Naive thymus-derived CD8-positive, alpha-beta T cell (primary cell): ENCODE measurements at places on chromosomes 2 and 18.

DNA sequence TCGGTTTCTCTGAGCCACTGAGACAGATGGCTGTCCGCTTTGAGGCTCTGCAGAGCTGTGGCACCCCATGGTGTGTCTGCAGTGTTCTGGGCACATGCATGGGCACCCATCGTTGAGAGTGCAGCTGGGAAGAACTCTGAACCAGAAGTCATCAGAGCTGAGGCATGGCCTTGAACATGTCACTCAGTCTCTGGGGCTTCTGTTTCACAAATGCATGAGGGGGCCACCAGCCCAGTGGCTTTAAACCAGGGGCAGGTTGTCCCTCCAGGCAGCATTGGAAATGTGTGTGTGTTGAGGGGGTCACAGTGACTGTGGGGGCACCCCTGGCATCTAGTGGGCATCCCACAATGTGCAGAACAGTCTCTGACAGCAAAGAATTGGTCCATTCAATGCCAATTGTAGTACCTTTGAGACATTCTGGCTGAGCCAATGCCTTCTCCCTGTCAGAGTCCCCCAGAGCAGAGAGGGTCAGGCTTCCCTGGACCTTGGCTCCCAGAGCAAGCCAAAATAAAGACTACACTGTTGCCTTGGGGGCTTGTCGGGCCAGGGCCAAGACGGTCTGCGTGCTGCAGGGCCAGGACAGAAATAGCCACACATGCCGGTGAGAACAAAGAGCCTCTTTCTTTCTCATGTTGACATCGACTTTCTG lies 9.3 kb upstream of the PSMD1 start:
- no peak for DNase-seq

- no peak for DNase-seq
These were observed 54.8 kb upstream of the FRZB start for GRCh38 chr2:182921234-182921633.

DNA sequence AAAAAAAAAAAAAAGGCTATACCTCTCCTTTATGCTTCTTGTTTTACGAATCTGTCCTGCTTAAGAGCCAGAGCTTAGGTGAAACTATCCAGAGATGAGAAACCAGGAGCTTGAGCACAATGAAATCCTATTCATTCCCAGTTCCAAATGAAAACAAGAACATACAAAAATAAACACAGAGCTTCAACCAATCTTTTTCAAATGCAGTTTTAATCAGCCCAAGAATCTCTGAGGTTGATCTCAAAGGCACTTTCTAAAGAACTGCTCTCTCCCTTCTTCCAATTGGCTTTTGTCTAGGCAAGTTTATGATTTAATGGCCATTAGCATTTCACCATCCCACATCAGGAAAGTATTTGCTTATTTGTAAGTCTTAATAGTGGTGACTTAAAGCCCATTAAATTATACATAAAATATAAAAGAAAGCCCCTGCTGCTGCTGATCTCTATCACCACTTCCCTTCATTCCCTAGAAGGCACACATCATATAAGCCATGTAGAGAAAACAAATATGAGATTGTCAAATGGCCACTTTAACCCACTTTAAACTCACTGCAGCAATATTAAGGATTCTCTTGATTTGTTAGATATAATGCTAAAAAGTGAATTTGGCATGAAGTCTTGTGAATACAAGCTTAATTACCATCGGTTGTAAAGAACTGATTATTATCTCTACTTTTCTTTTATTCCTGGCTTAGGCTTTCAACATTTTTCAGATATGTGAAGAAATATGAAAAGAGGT lies 29.3 kb upstream of the SCN9A start:
- no peak for DNase-seq

GRCh38 chr2:99771681-99772333 lies 282.0 kb upstream of the REV1 start:
- DNase-seq = no peak

GRCh38 chr2:181243319-181243718 lies 213.9 kb upstream of the ITGA4 start:
- no peak for DNase-seq

GRCh38 chr2:102622646-102623045 lies 3.3 kb downstream of the SLC9A2 start:
- no peak for DNase-seq

DNA sequence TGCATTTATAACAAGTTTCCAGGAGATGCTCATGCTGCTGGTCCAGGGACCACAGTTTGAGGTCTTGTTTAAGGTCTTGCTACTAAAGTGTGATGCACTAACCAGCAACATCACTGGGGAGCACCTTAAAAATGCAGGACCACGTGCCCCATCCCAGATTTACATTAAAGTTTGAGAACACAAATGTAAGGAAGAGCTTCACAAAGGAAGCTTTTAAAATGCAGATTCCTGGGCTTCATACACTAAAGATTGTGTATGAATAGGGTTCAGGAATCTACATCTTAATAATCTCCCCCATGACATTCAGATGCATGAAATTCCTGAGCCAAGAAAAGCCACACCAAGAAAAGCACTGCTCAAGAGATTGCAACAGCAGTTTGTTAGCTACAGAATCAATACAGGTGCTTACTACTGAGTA lies 235.3 kb upstream of the TANK start:
- no peak for DNase-seq

DNA sequence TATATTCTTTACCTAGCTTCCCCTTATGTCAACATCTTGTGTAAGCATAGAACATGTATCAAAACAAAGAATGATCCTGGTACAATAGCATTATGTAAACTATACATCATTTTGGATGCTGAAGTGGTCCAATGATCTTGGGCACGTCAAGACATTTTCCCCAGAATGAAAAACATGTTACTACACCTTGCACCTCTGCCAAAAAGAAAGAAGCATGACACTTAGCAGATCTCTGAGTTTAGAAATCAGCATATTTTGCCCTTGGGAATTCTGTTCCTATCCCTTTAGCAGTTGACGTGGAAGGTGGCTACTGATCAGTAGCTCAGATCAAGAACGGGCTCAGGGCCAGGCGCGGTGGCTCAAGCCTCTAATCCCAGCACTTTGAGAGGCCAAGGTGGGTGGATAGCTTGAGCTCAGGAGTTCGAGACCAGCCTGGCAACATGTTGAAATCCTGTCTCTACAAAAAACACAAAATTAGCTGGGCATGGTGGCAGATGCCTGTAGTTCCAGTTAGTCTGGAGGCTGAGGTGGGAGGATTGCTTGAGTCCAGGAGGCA lies 1.7 kb upstream of the LCLAT1 start:
- no peak for DNase-seq

DNA sequence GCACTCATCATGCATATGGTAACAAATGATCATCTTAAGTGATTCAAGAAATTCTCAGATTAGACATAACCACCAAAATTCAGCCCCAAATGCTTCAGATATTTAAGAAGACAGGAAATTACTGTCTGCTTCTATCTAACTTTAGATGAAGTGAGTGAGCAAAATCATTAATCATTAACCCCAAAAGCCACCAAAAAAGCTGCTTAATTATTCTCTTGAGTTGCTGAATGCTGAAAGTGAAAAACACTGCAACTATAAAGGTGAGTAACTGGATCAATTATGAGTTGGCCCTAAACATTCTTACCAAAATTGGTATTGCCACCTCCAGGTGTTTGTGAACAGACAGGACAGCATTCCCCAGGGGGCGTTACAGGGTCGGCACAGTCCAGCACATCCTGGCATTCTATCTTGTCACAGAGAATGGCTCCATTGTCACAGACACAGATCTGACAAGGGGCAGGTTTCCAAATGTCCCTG lies 69.6 kb downstream of the COL5A2 start:
- DNase-seq = no peak

DNA sequence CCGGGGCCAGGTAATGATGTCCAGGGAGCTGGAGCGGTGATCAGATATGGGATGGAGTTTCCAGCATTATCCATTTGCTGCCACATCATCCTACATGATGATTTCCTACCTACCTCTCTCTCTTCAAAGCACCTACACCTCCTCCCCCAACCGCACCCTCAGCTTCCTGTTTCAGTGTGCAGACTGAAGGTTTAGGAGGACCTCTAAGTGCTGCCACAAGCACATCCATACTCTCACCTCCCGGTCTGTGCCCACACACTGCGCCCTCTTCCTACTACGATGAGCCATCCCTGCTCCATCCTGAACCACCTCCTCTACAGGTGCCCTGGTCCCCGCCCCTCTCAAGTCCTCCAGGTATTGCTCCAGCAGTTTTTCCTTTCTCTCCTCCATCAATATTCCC lies 123.7 kb downstream of the ALPK2 start:
- peak; percentile 21 for DNase-seq

GRCh38 chr18:60996326-60996725 lies 336.9 kb upstream of the CDH20 start:
- no peak for DNase-seq

DNA sequence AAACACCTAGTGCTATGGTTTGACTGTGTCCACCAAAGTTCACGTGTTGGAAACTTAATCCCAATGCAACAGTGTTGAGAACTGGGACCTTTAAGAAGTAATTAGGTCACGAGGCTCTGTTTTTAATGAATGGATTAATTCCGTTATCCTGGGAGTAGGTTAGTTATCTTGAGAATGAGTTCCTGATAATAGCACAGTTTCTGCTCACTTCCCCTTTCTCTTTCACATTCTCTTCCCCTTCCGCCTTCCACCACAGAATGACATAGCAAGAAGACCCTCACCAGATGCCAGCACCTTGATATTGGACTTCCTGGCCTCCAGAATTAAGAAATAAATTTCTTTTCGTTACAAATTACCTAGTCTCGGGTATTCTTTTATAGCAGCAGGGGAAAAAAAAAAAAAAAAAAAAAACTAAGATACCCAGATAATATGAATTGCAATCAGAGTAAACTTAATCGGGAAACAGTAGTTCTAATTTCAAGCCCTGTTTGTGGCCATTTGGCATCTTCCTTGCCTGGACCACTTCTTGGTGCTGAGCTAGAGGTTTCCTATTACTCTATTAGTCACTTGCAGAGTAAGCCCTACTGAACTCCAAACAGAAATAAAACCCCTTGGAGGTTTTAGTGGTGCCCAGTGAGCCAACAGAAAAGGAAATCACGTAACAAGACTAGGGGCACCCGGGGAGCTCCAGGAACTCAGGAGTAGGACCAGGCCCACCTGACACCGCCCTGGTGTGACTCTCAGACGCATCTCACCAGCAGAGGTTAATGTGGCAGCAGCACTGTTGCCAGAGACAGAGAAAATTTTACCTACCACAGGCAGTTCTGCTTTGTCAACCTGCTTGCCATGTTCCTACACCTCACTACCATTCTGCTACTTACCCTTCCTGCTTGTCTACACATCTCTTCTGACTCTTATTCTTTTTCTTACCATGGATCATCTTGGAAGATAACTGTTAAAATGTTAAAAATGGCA lies 147.6 kb upstream of the CAB39 start:
- no peak for DNase-seq

DNA sequence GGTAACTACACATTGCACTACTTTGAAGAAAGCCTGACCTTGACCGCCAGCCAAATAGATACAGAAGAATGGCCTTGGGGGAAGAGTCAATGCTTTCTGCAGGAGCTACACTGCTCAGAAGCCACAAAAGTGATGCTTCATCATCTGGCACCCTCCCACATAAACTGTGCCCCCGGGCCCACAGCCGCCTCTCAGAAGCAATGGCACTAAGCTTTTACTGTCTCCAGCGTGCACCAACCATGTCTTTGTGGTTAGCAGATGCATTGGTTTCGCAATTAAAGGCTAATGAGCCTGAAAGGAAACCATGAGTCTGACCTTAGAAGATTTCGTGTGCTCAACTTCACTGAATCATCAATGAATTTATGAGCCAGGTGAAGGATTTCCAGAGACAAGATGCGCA lies 209.4 kb upstream of the TRIB2 start:
- DNase-seq = no peak

GRCh38 chr2:119574864-119575263 lies 30.6 kb downstream of the CFAP221 start:
- no peak for DNase-seq

GRCh38 chr2:20348542-20348941 lies 2.1 kb downstream of the PUM2 start:
- no peak for DNase-seq

GRCh38 chr18:13173578-13174145 lies 44.9 kb upstream of the LDLRAD4 start:
- DNase-seq = no peak

DNA sequence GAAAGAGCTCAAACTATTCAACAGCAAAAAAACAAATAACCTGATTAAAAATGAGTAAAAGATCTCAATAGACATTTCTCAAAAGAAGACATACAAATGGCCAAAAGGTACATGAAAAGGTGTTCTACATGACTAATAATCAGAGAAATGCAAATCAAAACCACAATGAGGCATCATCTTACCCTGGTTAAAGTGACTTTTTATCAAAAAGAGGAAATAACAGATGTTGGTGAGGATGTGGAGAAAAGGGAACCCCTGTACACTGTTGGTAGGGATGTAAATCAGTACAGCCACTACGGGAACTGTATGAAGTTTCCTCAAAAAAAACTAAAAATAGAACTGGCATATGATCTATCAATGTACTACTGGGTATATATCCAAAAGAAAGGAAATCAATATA lies 39.8 kb upstream of the TMEM163 start:
- DNase-seq = no peak

- DNase-seq = no peak
These were observed 123.0 kb upstream of the PKDCC start for GRCh38 chr2:41924709-41925408.

- no peak for DNase-seq
These were observed 8.6 kb upstream of the INPP5D start for GRCh38 chr2:233051241-233052149.

DNA sequence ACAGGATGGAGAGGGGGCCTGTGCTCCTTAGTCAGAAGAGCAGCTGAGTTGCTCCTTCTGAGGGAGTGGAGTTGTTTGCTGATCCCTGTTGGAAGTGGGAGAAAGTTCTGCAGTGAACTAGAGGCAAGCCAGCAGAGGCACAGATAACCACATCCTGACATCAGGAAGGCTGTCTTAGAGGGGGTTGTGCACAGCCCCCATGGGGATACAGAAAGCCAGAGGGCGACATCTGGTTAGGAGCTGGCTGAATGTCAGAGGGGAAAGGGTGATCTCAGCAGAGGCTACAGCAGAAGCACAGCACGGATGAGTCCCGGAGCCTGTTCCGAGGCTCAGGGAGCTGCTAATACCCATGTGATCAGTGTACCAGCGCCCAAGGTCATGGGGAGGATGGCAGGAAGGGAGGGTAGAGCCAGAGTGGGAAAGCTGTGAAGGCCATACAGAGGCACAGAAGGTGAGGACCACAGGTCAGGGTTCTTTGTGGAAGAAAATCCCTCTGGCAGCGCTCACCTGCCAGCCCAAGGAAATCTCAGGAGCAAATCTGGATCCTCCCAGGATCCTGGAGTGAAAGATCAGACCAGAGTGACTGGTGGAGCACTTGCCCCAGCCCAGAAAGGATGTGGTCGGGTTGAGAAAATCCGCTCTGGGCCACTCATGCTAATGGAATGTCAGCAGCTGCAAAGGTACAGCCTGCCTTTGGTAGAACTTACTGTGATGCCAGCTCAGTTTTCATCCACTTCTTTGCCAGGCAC lies 111.8 kb downstream of the STPG4 start:
- DNase-seq = no peak

GRCh38 chr2:102117472-102117858 lies 25.1 kb upstream of the IL1R1 start:
- no peak for DNase-seq

- no peak for DNase-seq
These were observed 80.1 kb downstream of the FIGN start for GRCh38 chr2:163655667-163656066.

- DNase-seq = no peak
These were observed 308.8 kb upstream of the FIGN start for GRCh38 chr2:164044622-164045021.
